ENCODE measurements at places on chromosomes 3 and 15.

GRCh38 chr3:112001526-112001925 is 2.8 kb downstream of the TAGLN3 start:
- no peak for DNase-seq

DNA sequence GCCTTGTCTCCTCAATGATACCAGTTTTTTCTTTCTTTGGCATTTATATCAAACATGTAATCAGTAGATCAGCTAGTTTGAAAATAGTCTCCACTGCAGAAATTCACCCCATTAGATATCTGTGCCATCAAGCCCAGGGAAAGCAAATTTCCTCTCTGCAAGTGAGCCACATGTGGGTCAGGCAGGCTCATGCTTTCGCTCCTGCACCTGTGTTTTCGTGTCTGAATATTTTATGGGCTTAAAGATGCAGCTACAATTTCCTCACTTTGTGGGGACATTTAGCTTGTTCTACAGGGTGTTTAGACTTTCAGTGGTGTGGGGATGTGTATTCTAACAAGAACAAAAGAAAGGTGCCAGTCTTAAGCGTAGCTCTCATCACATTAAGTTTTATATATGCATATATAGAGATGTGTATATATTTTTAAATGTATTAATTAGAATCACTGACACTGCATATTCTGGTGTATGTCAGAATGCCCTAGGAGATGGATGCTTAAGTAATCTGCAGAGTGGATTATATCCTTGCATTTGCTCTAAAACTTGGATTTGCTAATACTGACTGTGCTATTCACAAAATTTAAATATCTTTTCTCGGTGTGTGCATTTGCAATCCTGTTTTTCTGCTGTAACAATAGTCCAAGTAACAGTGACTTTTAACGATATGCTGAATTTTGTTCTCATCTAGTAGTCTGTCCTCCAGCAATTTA is 372.6 kb downstream of the PTPRG start:
- DNase-seq, result no peak

- DNase-seq, result no peak
Observed at GRCh38 chr15:70432924-70433495, 330.3 kb downstream of the UACA start.

GRCh38 chr3:110901536-110901935 is 170.1 kb upstream of the NECTIN3 start:
- no peak for DNase-seq

DNA sequence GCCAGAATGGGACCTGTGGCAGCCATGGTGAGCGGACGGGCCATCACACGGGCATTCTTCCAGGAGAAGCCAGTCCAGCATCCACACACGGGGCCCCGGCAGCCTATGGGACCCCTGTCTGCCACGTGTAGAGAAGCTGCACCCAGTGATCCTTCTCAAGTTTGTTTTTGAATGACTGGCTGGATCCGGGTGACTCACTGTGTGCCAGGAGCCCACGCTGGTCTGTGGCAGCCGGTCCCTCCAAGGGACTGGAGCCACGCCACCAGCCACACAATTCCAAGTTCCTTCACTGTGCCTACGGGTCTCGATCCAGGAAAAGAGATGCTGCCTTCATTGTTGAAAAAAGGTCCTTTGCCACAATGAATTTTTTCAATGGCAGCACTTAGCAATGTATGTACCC is 58.1 kb downstream of the ATP10A start:
- no peak for DNase-seq

DNA sequence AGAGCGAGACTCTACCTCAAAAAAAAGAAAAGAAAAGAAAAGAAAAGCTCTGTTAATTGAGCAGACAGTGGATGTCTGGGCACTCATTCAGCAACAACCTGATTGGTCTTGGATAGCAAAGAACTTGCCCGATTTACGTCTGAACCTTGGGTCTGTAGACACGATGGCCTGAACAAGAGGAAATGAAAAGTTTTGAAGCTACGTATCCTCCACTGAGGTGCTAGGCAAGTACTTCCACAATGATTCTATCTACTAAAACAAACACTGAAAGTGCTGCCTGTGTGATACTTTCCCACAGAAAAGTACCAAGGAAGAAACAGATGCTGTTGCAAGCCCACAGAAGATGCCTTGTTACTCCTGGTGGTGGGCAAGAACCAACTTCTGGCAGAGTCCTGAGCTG is 21.8 kb upstream of the MUSTN1 start:
- DNase-seq, result no peak

GRCh38 chr15:73482166-73482565 is 39.2 kb downstream of the REC114 start:
- no peak for DNase-seq

Data from CD4-positive, alpha-beta T cell treated with Interleukin-15 for 4 hours (primary cell).